Mesendoderm (in vitro differentiated cells): ENCODE measurements at places on chromosomes 2 and 18.

- peak; percentile 95 for DNase-seq
- H3K27ac ChIP-seq = peak overlapping the region; percentile 68
- no peaks in the 10 kb centered on the region for H3K27me3 ChIP-seq
- H3K4me1 ChIP-seq = peaks cover 19% of the 10 kb centered on the region
- no peaks in the 10 kb centered on the region for H3K36me3 ChIP-seq
- H3K4me3 ChIP-seq = no peak overlapping the region
Measured at GRCh38 chr18:37577051-37577611, 11.5 kb upstream of the CELF4 start.

DNA sequence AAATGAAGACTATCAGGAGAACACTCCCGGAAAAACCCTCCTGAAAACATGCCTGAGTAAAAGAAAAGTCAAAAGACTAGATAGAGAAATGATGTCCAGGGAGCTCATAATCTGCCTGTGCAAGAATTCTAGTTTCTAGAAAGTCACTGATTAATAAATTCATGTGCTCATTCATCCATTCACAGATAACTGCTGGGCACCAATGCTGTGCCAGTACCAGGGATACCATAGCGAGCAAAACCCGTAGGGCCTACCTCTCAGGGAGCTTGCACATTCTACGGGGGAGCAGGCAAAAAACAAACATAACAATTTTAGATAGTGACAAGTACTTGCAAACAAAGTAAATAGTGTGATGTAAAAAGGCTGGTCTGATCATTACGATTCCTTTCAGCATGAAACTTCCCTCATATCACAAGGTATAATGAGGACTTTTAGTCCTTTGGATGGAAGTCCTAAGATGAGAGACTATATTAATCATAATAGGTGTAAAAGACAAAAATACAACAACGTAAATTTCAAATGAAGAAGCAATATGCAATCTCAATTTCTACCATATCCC, 289.9 kb downstream of the AFF3 start:
- H3K4me1 ChIP-seq = no peaks in the 10 kb centered on the region
- no peak overlapping the region for H3K27ac ChIP-seq
- H3K27me3 ChIP-seq = no peaks in the 10 kb centered on the region
- no peak overlapping the region for H3K4me3 ChIP-seq
- H3K36me3 ChIP-seq = no peaks in the 10 kb centered on the region

GRCh38 chr2:37394796-37395555, 50.5 kb downstream of the QPCT start:
- peaks cover 14% of the 10 kb centered on the region for H3K4me1 ChIP-seq
- H3K27me3 ChIP-seq = no peaks in the 10 kb centered on the region
- DNase-seq = no peak
- no peaks in the 10 kb centered on the region for H3K36me3 ChIP-seq
- H3K27ac ChIP-seq = no peak overlapping the region
- no peak overlapping the region for H3K4me3 ChIP-seq

DNA sequence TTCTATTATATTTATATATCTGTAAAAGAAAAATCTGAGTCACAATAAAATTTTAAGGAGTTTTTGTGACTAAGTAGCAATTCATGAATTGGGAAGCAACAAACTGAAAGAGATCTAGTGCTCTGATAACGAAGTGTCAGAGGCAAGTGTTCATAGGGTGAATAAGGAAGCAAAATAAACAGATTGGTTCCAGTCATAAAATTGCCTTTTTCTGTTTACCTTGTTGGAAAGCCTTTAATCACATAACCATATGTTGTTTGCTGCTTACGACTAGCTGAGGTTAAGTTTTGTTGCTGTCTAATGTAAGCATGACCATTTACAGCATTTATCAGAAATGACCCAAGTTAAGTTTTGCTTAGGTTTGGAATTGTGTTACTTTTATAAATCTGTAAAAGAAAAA, 358.9 kb downstream of the ARL6IP6 start:
- no peak overlapping the region for H3K27ac ChIP-seq
- H3K36me3 ChIP-seq = no peaks in the 10 kb centered on the region
- no peak for DNase-seq
- H3K4me1 ChIP-seq = no peaks in the 10 kb centered on the region
- H3K4me3 ChIP-seq = no peak overlapping the region

- H3K36me3 ChIP-seq = peaks cover 3% of the 10 kb centered on the region
- no peaks in the 10 kb centered on the region for H3K27me3 ChIP-seq
- no peak overlapping the region for H3K4me3 ChIP-seq
- no peaks in the 10 kb centered on the region for H3K4me1 ChIP-seq
- H3K27ac ChIP-seq = no peak overlapping the region
- no peak for DNase-seq
Measured at GRCh38 chr18:46891742-46892214, 25.5 kb downstream of the PIAS2 start.

DNA sequence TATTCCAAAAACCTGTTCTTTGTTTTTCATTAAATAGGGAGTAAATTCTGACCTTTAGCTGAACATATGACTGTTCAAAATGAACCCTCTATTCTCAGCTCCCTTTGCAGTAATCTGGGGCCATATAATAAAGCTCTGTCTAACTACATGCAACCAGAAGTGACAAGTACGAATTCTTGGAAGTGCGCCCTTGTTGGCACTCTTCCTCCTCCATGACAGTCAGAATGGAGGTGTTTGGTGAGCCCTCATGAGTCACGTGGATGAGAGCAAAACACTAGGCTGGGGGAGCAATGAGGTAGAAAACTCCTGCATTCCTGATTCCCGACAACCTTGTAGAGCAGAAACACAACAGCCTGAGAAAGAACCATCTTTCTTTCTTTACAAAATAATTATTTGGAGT, 552.9 kb downstream of the FBXO15 start:
- H3K4me1 ChIP-seq = no peaks in the 10 kb centered on the region
- H3K27ac ChIP-seq = no peak overlapping the region
- H3K27me3 ChIP-seq = no peaks in the 10 kb centered on the region
- no peak overlapping the region for H3K4me3 ChIP-seq
- H3K36me3 ChIP-seq = no peaks in the 10 kb centered on the region
- DNase-seq = no peak

DNA sequence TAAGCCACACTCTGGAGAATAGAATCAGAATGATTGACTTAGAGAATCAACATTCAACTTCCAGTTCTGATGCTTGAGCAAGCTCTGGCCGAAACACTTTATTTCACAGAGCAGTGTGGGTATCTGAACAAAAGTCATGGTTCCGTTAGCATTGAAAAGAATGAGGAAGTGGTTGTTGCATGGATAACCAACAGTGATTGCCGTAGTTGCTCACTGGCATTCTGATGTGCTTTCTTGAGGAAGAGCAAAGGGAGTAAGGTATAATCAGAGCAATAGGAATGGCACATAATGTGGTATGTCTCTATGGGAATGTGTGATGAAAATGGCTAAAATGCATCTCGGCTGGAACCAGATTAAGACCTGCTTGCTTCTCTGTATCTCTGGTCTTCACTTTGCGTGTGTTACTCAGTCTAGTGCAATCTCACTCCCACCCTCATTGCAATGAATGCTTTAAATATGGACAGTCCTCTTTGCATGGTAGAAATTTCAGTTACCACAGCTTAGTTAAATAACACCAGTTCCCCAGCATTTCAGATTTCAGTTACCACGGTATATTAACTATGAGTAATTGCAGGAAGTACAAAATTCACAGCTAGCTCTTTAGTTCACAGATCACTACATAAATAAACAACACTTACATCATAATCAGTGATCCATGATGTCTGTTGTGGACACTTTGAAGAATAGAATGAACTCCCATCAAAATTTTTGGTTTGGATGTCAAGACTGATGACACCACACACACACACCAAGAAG, 7.8 kb upstream of the RAB12 start:
- no peaks in the 10 kb centered on the region for H3K4me1 ChIP-seq
- H3K27ac ChIP-seq = no peak overlapping the region
- no peak for DNase-seq
- no peaks in the 10 kb centered on the region for H3K36me3 ChIP-seq
- no peaks in the 10 kb centered on the region for H3K27me3 ChIP-seq

GRCh38 chr2:232626584-232626983, 6.8 kb upstream of the EFHD1 start:
- no peaks in the 10 kb centered on the region for H3K4me1 ChIP-seq
- H3K27me3 ChIP-seq = no peaks in the 10 kb centered on the region
- no peak overlapping the region for H3K4me3 ChIP-seq

- H3K27me3 ChIP-seq = no peaks in the 10 kb centered on the region
- H3K4me1 ChIP-seq = peaks cover 2% of the 10 kb centered on the region
- no peaks in the 10 kb centered on the region for H3K36me3 ChIP-seq
- DNase-seq = no peak
- no peak overlapping the region for H3K27ac ChIP-seq
Measured at GRCh38 chr18:75023473-75023872, 185.5 kb downstream of the PTGR3 start.

GRCh38 chr2:223081789-223082188, 29.8 kb downstream of the KCNE4 start:
- no peaks in the 10 kb centered on the region for H3K27me3 ChIP-seq
- no peaks in the 10 kb centered on the region for H3K4me1 ChIP-seq
- no peak for DNase-seq
- H3K36me3 ChIP-seq = no peaks in the 10 kb centered on the region

DNA sequence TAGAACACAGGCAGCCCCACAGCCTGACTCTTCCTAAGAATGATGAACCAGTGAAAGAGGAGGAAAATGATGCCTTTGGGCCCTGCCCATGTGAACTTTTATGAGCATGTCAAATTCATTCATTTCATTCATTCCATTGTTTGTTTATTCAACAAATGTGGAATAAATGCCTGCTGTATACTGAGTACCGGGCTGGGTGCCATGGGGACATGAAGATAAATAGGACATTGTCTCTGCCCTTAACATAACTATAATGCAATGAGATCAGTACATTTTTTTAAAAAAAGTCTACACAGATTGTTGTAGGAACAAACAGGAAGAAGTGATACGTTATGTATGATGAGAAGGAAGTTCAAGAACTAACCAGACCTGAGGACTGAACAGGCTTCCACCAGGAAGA, 14.7 kb downstream of the MREG start:
- no peaks in the 10 kb centered on the region for H3K36me3 ChIP-seq
- H3K4me1 ChIP-seq = peaks cover 2% of the 10 kb centered on the region
- no peak for DNase-seq
- no peaks in the 10 kb centered on the region for H3K27me3 ChIP-seq
- H3K27ac ChIP-seq = no peak overlapping the region

- DNase-seq = no peak
- no peak overlapping the region for H3K27ac ChIP-seq
- no peaks in the 10 kb centered on the region for H3K27me3 ChIP-seq
Measured at GRCh38 chr2:219071131-219071816, 10.6 kb upstream of the IHH start.

DNA sequence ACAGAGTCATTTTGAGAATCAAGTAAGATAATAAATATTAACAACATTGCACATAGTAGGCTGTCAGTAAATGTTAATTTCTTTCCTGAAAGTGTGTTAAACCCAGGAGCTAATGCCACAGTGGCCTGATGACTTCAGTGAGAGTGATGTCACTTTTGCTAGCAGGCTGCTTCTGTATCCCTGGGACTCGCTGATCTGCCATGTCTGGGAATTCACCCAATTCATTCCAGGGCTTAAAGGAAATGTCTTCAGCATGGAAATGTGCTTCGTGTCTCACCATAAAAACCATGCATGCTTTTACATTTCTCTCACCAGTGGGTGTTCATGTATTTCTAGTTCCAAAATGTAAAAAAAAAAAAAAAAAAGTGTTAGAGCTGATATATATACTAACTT, 56.8 kb upstream of the MAPRE3 start:
- H3K27me3 ChIP-seq = no peaks in the 10 kb centered on the region
- peak; percentile 56 for DNase-seq
- no peaks in the 10 kb centered on the region for H3K4me1 ChIP-seq
- H3K27ac ChIP-seq = no peak overlapping the region

GRCh38 chr2:45734336-45734735, 82.9 kb downstream of the PRKCE start:
- no peak overlapping the region for H3K4me3 ChIP-seq
- H3K27me3 ChIP-seq = no peaks in the 10 kb centered on the region
- no peaks in the 10 kb centered on the region for H3K36me3 ChIP-seq
- H3K4me1 ChIP-seq = no peaks in the 10 kb centered on the region

DNA sequence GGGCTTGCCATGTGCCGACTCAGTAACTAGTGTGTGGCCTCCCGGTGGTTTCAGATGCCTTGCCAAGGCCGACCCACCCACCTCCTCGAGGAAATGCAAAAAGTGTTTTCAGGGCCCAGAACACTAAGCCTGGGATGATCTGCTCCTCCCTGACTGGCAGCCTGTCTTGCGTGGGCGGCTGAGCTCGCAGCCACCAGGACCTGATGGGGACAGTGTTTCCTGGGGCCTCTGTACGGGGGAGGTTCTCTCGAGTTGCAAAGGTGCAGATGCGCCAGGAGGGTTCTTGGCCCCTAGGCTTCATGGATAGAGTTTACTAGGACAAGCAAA, 85.2 kb downstream of the GLI2 start:
- H3K27ac ChIP-seq = no peak overlapping the region
- no peaks in the 10 kb centered on the region for H3K27me3 ChIP-seq
- H3K4me1 ChIP-seq = peaks cover 15% of the 10 kb centered on the region
- H3K4me3 ChIP-seq = no peak overlapping the region
- peak; percentile 37 for DNase-seq

DNA sequence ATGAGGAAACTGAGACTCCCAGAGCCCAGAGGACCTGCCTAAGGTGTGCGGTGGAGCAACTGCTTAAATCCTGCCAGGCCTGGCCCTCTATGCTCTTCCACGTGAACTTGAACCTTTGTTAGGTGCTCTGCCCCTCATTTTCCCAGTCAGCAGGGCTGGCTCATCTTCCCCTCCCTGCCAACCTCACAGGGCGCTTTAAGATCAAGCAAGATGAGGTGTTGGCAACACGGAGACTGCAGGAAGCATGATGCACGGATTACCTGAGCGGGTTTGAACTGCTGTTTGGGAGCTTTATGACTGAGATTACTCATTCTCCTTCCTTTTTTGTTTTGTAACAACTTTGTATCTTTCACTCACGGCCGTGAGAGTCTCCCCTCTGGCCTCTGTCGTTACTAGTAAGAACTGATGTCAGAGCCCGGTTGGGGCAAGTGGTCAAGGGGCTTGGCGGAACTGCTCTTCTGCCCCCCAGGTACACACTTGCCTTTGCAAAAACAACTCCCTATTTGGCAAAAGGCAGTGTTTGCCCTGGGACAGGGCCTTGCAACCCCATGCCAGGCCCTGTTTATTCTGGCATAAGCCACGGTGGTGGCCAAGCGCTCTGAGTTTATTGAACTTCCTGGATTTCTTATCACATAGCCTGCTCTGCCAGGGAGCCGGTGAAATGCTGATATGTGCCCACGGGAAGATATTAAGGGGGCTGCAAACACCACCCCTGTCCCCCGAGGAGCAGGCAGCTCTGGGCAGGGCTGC, 127.8 kb downstream of the INHBB start:
- no peak overlapping the region for H3K27ac ChIP-seq
- no peak overlapping the region for H3K4me3 ChIP-seq
- DNase-seq = no peak

GRCh38 chr2:27638037-27638637, 9.3 kb downstream of the GPN1 start:
- H3K4me1 ChIP-seq = no peaks in the 10 kb centered on the region
- DNase-seq = no peak
- H3K27me3 ChIP-seq = no peaks in the 10 kb centered on the region
- H3K4me3 ChIP-seq = no peak overlapping the region
